Renal pelvis (tissue), 12 donors: ENCODE measurements at places on chromosomes 11 and 22.

GRCh38 chr11:12289667-12290476, 87.5 kb upstream of the PARVA start:
- no peak for DNase-seq

DNA sequence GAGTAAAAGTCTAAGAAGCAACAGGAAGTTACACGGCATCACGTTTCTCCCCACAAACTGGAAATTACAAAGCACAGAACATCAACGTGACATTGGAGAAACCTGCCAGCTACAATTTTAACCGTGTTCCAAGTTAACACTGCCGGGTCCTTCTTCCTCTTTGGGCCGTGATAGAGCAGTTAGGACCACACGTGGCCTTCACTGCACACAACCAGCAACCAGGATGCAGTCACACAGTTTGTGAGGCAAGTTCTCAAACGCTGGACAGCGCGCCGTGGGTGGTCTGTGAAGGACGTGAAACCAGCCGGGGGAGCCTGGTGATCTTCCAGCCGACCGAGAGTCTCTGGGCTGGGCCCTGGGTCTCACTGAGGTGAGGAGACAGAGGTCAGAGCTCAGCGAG, 14.6 kb downstream of the C11orf21 start:
- DNase-seq: no peak

- peak; percentile 23 for DNase-seq
These were observed 565.9 kb downstream of the ETS1 start for GRCh38 chr11:128021349-128022006.

GRCh38 chr22:22983123-22983522, 87.2 kb upstream of the GNAZ start:
- DNase-seq: no peak

- DNase-seq: no peak
These were observed 10.7 kb upstream of the CKAP5 start for GRCh38 chr11:46856605-46857343.

DNA sequence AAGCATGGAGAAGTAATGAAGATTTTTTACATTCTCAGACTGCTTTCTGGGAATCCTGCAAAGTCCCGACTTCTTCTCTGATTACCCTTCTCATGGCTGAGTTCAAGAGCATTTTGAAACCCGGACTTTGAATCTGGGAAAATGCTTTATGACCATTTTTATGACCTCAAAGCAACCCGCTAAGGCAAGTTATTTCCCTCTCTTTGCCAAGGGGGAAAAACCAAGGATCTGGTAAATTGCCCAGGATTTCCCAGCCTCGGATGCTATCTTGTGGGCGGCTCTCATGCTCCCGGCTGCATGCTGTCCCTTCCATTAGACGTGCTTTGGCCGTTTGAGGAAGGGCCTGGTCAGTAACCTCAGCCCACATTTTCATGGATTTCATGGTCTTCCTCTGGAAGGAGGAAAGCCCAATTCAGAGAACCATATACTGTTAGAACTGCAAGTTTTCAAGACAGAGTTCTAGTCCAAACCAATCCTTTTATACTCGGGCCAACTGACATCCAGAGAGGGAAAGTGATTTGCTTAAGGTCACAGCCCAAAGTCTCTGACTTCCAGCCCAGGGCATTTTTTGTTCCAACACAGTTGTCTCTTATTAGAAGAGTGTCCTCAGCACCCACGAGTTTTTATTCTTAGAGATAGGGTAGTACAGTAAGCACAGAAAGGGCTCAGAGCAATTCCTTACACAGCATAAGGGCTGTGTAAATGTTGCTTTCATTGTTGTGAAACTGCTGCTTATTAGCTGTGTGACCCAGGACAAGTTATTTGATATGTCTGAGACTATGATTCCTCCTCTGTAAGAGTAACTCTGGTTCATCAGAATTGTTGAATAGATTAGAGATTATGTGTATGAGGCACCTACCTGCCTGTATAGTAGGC, 77.4 kb downstream of the NAV2 start:
- DNase-seq: no peak

DNA sequence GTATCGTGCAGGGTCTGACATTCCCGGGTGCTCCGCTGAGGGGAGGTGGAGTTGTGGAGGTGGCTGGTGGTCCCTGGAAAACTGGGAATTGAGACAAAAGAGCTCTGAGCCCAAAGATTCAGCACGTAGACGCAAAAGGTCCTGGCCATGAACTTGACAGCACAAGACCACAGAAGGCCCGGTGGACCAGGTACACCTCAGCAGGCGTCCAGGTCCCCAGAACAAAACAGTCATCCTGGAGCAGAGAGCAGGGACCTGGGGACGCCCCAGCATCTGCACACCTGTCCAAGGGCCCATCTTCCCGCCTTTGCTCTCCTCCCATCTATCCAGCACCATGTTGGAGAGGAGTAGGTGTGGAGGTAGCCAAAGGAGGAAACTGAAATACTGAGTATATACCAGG, 13.8 kb upstream of the MB start:
- no peak for DNase-seq

DNA sequence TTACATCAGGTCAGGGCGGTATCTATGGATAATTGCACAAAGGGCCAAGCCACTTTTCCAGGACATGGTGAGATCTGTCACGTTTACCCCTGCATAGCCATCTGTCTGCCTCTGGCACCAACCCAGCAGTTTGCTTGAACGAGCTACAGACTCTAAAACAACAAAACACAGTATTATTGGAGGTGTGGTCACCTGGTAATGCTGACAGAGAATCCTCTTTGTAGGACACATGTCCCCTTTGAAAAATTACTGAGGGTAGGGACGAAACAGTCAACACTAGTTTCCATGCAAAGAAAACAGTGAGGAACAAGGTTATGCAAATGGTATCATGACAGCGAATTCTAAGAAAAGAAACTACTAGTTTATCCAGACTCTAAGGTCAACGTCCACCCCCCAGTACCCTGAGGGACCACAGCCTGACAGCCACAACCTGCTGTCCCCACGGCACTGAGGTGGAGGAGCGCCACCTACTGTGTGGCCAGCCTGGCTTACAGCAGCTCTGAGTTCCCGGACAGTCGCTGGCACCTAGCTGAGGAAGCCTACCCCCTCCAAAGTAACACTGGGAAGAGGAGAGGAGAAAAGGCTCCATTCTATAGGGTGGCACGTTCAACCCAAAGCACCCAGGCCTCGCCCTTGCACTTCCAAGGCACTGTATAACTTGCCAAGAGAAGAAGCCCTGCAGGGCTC, 117.4 kb upstream of the BID start:
- DNase-seq: no peak

DNA sequence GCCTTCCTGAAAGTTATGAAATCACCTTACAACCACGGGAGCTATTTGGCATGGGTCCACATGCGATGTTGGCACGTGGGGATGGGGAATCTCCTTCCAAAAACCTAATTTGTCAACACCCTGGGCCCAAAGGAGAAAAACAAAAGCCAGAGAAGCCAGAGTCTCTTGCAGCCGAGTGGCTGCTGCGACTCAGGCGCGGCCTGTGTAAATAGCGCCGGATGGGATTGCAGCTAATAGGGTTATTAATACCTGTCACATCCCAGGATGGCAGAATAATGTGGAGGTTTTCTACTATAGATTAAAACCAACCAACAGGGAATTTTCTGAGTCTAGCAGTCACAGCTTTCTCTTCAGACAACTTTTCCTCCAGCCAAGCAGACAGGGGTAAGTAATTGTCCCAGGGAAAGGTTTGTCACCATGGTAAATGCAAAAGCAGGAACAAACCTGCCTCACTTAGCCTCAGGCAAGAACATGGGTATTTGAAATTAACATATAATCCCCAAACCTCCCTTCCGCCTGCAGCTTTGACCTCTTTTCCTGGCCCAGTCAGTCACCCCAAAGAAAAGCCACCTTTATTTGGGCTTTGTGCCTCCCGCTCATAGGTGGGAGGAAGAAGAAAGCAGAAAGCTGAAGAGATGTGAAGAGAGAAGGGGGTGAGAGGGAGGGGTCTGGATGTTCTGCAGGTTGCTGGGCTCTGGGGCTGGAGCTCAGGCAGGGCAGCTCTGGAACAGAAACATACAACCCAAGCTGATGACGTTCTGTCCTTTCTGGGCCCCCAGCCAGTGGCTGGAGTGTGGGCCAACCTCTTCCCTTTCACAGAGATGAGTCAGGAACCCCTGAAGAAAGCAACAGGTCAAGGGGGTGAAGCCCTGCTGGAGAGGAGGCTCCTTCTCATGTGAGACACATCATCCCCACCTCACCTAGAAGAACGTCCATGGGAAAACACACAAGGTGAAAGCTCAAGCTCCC, 376.5 kb downstream of the NXPE2 start:
- no peak for DNase-seq

- DNase-seq: no peak
These were observed 16.4 kb upstream of the GRAMD1B start for GRCh38 chr11:123413636-123414035.

GRCh38 chr11:98965775-98966174, 55.0 kb upstream of the CNTN5 start:
- DNase-seq: no peak

DNA sequence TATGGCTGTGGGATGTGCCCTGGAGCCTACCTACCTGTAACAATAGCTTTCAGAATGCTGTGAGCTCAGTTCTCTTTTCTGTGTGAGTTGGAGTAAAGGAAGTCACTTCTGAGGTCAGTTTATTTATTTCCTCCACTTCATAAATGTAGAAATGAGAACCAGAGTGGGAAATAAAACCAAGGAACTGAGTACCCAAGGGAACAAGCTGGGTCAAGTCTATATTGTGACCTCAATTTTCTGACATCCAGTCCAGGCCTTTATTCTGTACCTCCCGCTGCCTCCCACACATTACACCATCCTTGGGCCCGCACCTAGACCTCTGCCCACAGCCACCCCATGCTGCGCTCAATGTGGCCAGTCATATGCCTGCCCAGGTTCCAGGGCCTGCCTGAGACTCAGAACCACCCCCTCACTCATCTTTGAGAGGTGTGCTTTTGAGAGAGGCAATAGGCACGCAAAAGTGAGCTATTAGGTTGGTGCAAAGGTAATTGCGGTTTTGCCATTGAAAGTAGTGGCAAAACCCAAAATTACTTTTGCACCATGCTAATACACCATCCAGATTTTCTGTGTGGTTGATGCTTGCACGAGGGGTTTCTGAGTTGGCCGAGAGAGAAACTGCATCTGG, 9.8 kb downstream of the MS4A6E start:
- DNase-seq: no peak

DNA sequence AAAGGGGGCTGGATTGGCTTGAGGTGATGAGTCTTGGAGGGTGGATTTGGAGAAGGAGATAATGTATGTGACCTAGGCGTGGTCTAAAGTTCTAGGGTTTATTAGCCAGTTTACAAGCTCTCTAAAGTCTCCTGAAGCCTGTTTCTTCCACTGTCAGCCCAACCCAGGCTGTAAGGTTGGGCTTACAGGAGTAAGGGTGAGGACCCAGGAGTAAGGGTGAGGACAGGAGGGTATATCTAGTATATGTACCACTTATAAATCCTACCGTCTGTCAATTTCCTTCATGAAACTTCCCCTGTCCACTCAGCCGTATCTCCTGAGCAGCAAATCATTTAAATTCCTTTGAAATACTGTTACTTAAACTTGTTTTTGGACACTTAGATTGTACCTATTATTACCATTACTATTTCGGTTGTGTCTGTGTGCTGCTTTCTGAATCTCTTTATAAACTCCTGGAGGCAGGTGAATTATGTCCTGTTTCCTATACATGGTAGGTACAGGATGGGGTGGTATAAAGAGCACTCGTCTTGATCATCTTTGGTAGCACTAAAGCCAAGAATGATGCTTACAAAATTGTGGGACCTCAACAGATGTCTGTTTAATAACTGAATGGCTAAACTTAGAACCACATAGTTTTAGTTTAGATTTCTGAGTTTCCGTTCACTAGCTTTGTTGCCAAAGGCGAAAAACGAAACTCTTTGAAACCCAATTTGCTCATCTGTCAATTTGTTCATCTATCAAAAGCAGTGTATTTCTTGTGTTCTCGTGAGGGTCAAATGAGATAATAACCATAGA, 192.0 kb downstream of the GRIK4 start:
- DNase-seq: no peak

GRCh38 chr22:24502034-24502433, 6.9 kb downstream of the UPB1 start:
- DNase-seq: no peak
